ENCODE measurements at places on chromosomes 6 and 20.

DNA sequence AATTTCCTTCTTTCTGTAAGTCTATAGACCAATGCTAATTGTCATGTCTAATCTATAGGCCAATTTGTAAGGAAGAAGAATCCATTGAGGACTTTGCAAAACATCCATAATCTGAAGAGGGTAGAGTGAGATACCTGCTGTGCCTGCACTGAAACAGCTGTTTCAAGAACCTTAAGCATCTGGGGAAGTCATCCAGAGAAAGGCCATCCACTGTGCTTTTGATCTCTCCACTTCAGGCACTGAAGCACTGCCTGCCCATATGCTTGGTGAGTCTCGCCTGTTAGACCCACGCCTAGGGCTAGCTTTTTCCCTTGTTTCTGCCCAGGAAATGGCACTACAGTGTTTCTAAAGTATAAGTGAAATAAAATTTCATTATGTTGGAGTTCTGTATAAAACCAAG lies 921.8 kb upstream of the EPHA7 start:
- DNase-seq: no peak

- DNase-seq: peak; percentile 83
Observed at GRCh38 chr20:34558320-34559218, at the start of gene MAP1LC3A. Gene MAP1LC3A (plus strand): TSS chr20:34558718. CDS start chr20:34558869, 151 bp downstream.

- DNase-seq: no peak
Observed at GRCh38 chr6:74492587-74492986, 713.3 kb downstream of the COL12A1 start.

GRCh38 chr6:4788953-4789584 lies 12.9 kb downstream of the CDYL start:
- no peak for DNase-seq

DNA sequence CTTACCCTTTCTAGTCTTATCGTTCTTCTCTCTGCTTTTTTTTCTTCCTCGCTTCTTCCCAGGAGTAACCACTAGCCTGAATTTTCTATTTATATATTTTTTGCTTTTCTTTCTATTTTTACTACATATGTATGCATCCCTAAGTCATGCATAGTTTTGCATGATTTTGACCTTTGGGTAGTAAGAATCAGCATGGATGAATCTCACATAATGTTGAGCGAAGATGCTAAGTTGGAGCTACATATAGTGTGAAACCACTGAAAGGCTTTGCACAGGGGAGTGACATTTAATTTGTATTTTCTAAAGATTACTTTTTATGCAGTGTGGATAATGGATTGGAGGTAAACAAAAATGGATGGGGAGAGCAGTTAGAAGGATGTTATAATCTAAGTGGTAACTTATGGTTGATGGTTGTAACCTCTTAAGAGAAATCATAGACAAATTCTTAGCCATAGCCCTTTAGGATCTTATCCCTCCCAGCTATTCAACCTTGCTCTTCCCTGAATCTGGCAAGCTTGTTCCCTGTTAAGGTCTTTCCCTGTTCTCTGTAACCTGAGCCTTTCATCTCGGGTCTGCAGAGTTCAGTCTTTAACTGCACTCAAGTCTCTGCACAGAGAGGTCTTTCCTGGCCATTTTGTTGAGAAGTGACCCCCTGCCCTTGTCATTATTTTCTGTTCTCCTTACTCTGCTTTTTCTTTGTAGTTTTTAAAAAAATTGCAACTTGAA lies 18.0 kb downstream of the PEX7 start:
- no peak for DNase-seq

- no peak for DNase-seq
Observed at GRCh38 chr20:819680-820322, 13.7 kb upstream of the FAM110A start.

DNA sequence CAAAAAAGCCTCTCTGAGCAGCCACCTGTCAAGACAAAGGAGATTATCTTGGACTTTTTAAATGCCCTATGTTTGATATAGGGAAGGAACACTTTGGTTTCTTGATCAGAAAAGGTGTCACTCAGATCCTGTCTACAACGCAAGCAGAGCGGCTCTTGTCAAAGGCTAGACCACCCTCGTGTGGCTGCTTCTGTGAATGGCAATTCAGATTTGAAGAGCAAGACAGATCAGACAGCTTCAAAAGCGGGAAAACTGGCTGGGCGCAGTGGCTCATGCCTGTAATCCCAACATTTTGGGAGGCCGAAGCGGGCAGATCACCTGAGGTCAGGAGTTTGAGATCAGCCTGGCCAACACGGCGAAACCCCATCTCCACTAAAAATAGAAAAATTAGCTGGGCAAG lies 10.1 kb upstream of the NXT1 start:
- no peak for DNase-seq

- DNase-seq: no peak
Observed at GRCh38 chr6:132199343-132199742, 201.9 kb downstream of the MOXD1 start.

DNA sequence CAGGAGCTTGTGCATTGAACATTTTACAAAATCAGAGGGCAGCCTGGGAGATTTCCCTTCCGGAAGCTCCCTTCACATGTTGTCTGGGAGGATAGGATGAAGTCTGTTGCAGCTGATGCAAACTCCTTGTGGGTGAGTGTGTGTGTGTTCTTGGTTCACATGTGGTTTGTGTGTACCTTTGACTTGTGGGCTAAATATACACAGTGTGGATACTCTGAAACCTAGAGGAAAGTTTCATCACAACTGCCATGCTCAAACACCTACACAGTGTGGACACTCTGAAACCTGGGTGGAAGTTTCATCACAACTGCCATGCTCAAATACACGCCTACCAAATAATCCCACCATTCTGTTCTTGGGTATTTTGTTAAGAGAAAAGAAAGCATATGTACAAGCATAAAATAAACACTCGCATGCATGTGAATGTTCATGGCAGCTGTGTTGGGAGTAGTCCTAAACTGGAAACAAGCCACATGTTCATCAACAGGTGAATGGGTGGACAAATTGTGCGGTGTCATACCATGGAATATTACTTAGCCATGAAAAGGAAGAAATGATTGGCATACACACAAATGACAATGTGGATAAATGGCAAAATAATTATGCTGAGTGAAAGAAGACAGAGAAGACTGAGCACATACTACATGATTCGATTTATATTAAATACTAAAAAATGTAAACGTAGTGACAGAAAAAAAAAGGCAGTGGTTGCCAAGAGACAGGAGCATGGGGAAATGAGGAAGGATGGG lies 1.8 kb downstream of the SCP2D1 start:
- DNase-seq: no peak

- DNase-seq: no peak
Observed at GRCh38 chr6:43823879-43824702, 54.1 kb downstream of the VEGFA start.

DNA sequence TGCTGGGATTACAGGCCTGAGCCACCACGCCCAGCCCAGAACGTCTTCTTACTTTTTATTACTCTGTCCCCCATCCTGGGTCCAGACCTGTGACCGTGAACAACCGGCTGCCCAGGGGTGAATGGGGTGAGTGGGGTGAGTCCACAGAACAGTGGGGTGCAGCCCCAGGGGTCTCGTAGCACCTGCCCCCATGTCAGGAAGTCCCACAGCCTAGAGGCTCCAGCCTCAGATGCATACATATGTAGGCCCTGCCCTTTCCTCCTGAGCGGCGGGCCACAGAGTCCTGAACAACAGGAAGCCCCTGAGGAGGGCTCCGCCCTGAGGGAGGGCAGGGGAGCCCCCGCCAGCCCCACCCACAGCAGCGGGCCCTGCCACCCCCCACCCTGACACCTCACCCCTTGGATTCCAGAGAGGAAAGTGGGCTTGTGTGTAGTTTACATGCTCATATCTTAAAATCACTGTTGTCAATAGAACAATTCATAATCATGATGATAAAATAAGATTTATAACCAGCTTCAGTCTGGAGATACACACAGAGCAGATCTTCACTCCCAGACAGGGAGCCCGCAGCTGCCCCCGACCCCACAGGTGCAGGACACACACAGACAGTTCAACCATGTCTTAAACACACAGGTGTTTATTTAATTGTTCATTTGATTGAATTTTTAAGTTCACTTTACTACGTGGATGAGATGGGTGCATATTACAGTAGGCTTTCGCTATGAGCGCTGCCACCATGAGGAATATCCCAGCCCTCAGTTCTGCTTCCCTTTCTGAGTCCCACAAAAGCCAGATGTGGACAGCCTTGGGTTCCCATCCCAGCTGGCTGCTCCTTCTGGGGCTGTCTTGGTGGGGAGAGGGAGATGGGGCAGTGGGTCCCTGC lies 12.4 kb upstream of the GMEB2 start:
- peak; percentile 54 for DNase-seq

GRCh38 chr20:57229490-57229889 lies 37.0 kb downstream of the BMP7 start:
- DNase-seq: no peak

DNA sequence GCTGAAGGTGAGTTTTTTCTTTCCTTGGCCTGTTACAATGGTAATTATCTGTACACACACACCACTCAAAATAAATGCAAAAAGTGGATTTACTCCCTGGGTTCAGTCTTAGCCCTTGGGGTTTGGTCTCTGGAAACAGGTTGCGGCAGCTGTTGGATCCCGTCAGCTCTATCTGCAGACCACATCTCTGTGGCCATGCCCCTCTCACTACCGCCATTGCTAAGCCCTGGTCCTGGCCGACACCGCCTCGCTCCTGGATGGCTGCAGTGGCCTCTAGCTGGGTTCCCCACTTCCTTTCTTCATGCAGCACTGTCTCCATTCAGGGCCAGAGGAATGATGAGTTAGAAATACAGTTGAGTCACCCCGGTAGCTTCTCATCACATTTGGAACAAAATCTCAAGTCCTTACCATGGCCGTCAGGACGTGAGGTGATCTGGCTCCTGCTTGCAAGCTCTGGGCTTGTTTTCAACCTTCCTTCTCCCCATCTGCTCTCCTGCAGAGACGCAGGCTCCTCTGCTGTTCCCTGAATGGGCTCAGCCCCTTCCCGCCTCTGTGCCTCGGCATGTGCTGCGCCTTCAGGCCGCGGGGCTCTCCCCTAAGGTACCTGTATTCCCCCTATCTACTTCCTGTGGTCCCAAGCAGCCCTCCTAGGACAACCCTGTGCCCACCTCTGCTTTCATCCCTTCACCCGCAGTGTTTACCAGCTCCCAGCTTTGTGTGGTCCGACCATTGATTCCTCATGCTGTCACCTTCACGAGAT lies 38.0 kb downstream of the EFCAB8 start:
- no peak for DNase-seq

- DNase-seq: no peak
Observed at GRCh38 chr6:95576218-95576997, 927 bp upstream of the MANEA start.

DNA sequence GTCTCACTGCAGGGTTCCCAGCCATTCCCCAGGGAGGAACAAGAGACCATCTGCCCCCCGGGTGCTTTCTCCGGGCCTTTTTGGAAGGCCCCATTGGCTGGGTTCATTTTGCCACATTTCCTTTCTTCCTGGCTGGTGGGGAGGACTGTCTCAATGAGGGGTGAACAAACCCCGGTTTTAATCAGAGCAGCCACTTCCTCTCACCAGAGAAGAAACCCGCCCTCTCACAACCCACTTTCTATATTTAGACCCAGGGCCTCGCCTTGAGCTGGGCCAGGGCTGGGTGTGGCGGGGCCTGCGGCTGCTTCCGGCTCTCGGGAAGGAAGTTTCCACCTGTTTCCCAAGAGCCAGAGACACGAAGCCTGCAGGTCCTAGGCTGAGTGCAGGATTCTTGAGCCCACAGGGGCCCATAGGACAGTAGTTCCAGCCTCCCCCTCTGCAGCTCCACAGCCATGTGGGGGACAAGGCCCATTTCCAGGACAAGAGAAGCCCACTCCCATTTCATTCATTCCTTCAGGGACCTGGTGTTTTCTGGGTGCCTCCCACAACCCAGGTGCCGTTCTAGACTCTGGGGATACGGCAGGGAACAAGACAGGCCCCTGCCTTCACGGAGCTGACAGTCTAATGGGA lies 41.8 kb downstream of the RBM38 start:
- DNase-seq: peak; percentile 17

- no peak for DNase-seq
Observed at GRCh38 chr20:3909952-3910366, 20.8 kb downstream of the PANK2 start.

DNA sequence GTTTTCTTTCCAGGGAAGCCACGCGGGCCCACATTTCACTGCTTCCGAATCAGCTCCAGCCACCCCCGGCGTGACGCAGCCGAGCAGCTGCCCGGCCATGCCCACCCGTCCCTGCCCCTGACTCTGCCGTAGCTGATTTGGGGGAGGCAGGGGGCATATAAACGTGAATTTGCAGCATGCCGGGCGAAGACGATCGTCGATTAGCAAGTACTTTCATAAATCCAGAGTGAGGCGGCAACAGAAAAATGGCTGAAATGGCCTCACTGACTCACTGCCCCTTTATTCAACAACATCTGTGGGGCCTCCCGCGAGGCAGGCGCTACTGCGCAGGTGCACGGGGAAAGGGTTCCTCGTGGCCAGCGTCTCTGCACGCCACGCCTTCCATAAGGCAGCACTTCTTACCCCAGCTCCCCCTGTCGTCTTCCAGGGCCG lies 118.0 kb downstream of the DLL1 start:
- DNase-seq: no peak

DNA sequence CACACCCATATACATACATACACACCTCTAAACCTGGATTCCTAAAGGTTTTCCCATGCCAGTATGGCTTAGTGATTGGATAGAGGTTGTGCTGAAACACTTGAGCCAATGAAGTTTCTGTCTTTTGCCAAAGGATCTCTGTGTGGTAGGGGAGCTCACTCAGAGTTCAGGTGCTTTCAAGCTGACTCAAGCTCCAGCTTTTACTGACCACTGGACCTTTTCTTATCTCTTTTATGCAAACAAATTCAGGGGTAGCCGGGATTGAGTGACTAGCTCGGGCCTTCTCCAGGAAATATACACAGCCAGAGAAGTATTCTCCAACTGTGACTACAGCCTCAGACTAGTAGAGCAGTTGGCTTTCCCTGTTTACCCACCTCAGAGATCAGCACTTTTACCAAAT lies 21.5 kb upstream of the DSE start:
- DNase-seq: no peak

DNA sequence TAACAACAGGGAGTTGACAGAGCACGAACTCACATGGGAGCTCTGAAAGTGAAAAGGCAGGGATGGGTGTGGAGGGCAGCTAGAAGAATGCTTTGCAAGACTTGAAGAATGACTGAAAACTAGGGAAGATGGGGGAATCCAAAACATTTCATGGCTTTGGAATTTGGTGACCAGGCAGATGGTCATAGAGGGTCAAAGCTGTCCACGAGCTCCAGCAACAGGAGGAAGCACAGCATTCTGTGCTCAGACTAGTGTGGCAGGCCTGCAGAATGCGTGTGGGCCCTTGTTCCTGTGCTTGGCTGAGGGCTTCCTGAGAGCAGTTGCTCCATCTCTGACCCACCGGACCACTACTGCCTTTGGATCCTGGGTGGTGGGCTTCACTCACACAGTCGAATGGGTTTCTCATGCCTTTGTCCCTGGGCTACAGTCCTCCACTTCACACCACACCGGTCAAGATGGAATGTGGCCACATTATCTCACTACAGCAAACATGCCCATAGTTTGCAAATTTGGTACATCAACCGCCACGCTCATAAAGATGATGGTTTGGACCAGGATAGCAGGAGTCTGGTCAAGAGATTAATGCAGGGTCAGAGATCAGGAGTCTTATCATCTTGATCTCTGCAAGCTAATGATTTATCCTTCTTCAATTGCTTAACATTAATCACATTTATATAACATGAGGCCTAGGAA lies 100.7 kb downstream of the SGK1 start:
- DNase-seq: no peak
